A549 (cell line): ENCODE measurements at places on chromosomes 4 and X.

GRCh38 chr4:47406408-47406807 lies 57.1 kb downstream of the COMMD8 start:
- no peak for DNase-seq

DNA sequence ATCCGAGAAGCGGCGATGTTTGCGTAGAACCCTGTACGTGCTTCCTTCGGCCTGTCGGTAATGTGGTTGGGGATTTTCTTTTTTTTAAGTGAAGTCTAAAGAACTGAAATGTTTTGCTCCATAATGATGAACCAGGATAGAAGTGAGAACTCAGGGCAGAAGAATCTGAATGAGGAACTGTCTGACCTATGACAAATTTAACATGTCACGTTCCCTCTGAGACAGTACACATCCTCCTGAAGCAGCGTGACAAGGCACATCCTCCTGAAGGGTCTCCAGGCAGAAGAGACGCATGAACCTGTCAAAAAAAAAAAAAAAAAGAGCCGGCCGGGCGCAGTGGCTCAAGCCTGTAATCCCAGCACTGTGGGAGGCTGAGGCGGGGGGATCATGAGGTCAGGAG lies 6.2 kb downstream of the CSF2RA start:
- DNase-seq: no peak

DNA sequence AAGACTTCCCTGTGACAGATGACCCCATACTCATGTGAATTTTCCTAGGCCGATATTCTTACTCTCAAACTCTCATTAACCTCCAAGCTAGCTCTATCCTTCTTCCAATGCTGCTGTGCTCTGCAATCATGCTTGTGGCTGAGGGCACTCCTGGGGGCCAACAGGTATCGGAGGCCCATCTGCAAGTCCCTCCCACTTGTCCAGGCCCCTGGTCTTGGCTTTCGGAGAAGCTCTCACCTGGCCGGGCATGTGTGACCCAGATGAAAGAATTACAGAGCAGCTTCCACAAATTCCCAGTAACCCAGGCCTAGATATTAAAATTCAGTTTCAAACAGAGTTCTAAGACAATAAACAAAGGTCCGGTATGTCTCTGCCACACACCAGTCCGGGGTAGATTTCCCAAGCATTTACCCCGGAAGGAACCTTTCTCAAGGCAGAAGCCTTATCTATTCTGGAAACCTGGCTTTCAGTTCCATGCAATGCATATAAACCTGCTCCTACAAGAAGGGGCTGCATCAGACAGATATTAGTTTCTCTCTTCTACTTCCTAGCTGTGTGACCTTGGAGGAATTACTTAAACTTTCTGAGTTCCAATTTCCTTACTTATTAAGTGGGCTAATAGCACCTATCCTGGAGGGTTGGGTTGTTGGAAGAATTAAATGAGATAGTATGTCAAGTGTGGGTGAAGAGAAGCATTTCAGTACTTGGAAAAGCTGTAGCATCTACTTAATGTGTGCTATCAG lies 270.8 kb downstream of the PTTG2 start:
- DNase-seq: no peak

GRCh38 chr4:48939785-48940184 lies 33.2 kb upstream of the OCIAD2 start:
- DNase-seq: peak; percentile 45

DNA sequence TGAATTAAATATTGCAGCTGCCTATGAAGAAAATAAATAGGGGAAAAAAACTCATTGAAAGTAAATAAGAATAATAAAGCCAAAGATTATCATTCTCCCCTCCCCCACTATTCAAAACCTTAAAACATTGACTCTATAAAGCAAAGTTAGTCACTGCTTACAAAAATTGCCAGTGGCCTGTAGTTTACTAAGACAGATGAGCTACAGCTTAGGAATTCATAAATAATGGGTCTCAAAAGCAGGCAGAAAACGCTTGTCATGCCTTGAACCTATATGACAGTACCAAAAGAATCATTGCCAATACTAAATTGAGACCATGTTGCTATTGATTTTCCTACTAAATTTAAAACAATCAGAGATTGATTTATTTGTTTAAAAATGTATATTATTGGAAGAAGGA lies 78.9 kb downstream of the SLC10A7 start:
- no peak for DNase-seq

- no peak for DNase-seq
Observed at GRCh38 chr4:88822034-88822789, 124.6 kb upstream of the NAP1L5 start.
